ENCODE measurements at places on chromosomes 3 and 15.

GRCh38 chr15:93068581-93069199 is 20.3 kb downstream of the RGMA start:
- no peak for DNase-seq

DNA sequence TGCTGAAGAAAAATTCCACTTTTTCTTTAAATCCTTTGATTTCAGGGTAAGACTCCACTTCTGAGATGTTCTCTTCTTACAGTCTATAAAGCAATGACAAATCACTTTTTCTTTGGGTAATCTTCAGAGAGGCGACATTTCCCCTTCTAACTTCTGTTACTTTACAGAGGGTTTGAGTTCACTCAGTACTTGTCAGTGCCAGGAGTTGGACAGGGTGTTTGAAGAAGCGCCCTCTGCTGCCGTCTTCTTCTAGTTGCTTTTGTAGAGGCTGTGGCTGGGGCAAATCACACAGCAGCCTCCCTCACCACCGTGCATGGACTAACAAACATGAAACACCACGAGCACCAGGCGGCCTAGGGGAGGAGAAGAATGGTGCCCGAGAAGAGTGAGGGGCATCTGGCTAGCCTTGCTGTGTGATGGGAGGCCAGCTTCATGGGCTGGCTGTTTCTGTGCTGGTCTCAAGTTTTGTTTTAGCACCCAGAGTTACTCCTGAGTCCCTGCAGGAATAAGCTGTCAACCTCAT is at the start of gene CD80:
Gene CD80 (minus strand): TSS at position 174 of the 523 bp plus-strand sequence. CDS start 1,886 bp downstream, outside the sequence.
- DNase-seq = no peak

GRCh38 chr3:100789579-100789978 is 80.3 kb downstream of the TFG start:
- no peak for DNase-seq

- DNase-seq = no peak
Measured at GRCh38 chr3:9682096-9682495, 21.5 kb upstream of the CPNE9 start.

- no peak for DNase-seq
Measured at GRCh38 chr15:62977952-62978811, 64.4 kb upstream of the TPM1 start.

DNA sequence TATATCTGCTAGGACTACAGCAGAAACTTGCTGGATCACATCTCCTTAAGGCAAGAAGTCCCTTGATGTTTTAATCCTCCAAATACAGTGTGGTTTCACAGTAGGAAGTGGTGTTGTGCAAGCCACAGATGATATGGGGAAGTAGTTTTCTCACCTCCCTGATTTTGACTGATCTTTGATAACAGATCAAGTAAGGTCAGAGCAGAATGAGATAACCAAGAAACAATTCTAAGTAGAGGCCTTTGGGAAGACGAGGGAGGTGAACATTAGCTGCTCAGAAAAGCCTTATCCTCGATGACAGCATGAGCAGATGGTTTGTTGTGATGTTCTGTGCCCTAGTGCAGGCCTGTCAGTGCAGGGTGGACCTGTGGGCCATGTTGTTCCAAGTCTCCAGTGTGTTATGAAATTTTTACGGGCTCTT is 61.3 kb downstream of the RIOX2 start:
- no peak for DNase-seq

GRCh38 chr3:80232760-80233159 is 465.0 kb upstream of the ROBO1 start:
- DNase-seq = no peak

DNA sequence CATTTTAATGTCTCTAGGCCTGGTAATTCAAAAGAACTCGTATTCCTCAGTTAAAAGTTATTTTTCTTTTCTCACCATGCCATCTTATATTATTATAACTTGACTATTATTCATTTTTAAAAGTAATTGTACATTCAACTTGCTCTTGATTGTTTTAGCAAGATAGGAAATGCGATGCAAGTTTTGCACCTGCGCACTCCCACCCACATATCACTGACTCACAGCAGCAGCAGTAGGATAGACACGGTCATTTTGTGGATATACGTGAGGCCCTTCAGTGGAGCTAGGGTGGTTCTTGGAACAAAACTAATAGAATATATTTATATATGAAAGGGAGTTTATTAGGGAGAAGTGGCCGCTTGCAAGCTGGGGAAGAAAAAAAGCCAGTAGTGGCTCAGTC is 95.5 kb upstream of the UBE3A start:
- DNase-seq = no peak

GRCh38 chr3:12891985-12892839 is 50.8 kb upstream of the RPL32 start:
- DNase-seq = no peak

Measured in activated CD8-positive, alpha-beta memory T cell treated with anti-CD3 and anti-CD28 coated beads for 1 hour (primary cell).